ENCODE measurements at places on chromosomes 1 and 21.

DNA sequence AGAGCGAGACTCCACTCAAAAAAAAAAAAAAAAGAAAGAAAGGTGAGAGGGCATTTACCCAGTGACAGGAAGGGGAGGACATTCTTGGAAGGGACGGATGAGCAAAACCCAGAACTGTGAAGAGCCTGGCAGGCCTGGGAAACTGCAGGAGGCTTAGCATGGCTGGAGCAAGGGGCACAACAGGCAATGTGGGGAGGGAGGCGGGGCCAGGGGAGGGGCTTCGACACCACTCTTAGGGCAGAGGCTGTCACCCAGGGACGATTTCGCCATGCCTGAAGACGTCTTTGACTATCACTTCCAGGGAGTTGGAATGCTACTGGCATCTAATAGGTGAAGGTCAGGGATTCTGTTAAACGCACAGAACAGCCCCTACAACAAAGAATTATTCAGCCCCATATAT is 184.0 kb downstream of the HUNK start:
- H3K27ac ChIP-seq: no peak overlapping the region
- H3K4me1 ChIP-seq: no peaks in the 10 kb centered on the region
- DNase-seq: no peak
- no peak overlapping the region for H3K4me3 ChIP-seq

DNA sequence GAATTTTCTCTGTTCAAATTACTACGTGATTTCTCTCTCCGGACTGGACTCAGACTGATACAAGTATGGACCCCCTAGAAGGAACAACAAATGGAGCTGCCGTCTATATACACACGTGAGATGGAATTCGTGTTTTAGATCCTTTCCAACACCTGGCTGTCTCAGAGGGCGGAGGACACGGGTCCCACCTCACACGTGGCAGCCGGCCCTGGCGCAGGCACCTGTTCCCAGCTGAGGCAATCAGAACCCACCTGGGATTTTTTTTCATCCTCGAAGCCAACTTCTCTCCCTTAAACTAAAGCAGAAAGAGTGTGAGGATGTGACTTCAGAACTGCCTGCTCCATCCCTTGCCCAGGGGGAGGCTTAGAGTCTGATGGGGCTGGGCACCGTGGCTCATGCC is 34.1 kb upstream of the SCCPDH start:
- no peaks in the 10 kb centered on the region for H3K36me3 ChIP-seq
- H3K4me1 ChIP-seq: no peaks in the 10 kb centered on the region
- H3K27ac ChIP-seq: no peak overlapping the region
- no peaks in the 10 kb centered on the region for H3K27me3 ChIP-seq
- no peak for DNase-seq
- no peak overlapping the region for H3K4me3 ChIP-seq

DNA sequence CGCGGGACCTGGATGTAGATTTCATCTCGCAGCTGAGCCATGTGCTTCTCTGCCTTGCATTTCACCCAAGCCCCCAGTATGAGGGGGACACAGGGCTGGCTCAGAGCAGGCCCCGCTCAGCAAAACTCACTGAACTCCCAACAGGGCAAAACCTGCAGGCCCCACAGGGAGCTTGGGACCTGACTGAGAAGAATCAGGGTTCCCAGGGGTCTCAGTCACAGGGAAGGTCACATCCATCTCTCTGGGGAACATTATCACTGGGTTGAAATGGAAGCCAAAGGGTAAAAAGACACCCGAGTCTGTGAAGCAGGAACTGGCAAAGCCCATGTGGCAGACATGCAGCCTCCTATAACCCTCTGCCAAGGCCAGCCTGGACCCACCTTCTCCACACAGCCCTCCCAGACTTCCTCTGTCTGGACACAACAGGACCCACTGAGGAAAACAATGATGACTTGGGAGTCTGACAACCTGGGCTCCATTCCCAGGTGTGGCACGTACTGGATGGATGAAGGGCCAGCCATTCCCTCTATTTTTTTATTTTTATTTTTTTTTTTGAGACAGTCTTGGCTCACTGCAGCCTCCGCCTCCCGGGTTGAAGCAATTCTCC is 11.7 kb downstream of the HSPG2 start:
- H3K27ac ChIP-seq: peak overlapping the region; percentile 6
- H3K36me3 ChIP-seq: peaks cover 2% of the 10 kb centered on the region

DNA sequence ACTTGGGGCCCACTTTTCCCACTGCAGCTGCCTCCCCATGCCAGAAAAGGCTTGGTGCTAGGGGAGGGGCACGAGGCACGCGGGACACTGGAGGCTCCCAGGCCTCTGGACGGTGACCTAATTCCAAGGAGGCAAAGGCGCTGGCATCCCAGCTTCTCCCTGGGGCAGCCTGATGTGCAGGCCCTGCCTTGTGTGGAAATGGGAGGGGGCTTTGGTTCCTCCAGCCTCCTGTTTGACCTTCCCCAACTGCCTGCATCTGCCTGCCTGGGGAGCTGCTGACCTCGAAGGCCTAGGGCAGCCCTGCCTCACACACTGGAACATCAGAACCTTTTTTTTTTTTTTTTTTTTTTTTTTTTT is 39.9 kb downstream of the KIAA1614 start:
- DNase-seq: no peak
- no peaks in the 10 kb centered on the region for H3K4me1 ChIP-seq
- H3K36me3 ChIP-seq: peaks cover 3% of the 10 kb centered on the region
- H3K27me3 ChIP-seq: no peaks in the 10 kb centered on the region

- peaks cover 5% of the 10 kb centered on the region for H3K36me3 ChIP-seq
- H3K27me3 ChIP-seq: no peaks in the 10 kb centered on the region
- DNase-seq: no peak
Measured at GRCh38 chr1:35599411-35599810, 26.3 kb downstream of the TFAP2E start.

GRCh38 chr1:231814021-231814420 is 187.4 kb downstream of the DISC1 start:
- H3K36me3 ChIP-seq: no peaks in the 10 kb centered on the region
- no peak for DNase-seq
- H3K4me3 ChIP-seq: no peak overlapping the region
- H3K4me1 ChIP-seq: no peaks in the 10 kb centered on the region
- no peaks in the 10 kb centered on the region for H3K27me3 ChIP-seq
- no peak overlapping the region for H3K27ac ChIP-seq

DNA sequence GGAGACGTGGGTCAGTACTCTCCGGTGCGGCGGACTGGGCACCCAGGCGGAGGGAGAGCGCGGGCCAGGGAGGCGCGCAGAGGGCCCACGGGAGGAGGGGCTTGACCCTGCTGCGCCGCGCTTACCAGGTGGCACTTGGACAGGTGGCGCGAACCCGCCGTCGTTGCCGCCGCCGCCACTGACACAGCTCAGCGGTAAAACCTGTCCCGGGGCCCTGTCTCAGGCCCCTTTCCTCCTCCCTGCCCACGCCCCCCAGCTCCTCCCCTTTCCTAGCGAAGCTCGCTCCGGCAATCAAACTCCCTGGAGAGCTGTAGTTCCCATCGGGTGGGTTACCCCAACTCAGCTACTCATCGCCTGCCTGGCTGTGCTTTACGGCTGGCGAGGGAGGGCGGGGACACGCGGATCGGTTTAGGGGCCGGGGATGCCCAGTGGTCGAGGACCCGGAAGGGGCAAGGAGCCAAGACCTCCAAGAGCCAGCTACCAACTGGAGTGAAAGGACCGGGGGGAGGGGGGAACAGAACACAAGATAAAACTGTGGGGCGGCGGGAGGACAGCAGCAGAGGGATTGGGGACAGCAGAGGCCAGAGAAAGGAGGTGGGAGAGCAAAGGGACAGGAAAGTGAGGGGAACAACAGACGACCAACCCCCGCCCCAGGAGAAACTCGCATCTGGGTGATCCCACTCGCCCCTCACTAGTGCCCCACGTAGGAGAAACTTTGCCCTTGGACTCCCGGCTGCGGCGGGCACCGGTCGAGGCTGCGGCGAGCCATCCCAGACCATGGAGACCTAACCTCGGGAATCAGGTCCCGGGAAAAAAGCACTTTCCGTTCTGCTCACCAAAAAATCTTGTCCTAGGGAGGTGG is 2.9 kb downstream of the GFI1 start:
- H3K36me3 ChIP-seq: no peaks in the 10 kb centered on the region
- H3K4me1 ChIP-seq: no peaks in the 10 kb centered on the region
- no peak overlapping the region for H3K4me3 ChIP-seq
- H3K27ac ChIP-seq: no peak overlapping the region
- H3K27me3 ChIP-seq: peaks cover 88% of the 10 kb centered on the region

DNA sequence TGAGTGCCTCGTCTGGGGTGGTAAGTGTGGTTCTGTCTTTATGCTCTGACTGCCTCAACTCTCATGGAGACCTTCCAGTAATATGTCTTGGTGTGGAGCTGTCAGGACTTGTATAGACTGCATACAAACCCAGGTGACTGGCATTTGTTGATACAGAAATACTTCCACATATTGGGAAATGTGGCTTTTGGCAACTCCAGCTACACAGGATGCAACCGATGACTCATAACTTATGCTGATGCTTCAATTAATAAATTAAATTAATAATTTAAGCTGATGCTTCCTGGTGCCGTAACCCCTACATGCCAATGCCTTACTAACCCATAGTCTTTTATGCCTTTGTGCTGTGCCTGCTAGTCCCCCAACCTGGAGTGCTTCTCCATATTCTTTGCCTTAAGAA is 72.3 kb upstream of the ARTN start:
- peak; percentile 67 for DNase-seq
- H3K4me3 ChIP-seq: no peak overlapping the region
- no peak overlapping the region for H3K27ac ChIP-seq
- no peaks in the 10 kb centered on the region for H3K36me3 ChIP-seq
- peaks cover 18% of the 10 kb centered on the region for H3K4me1 ChIP-seq
- H3K27me3 ChIP-seq: no peaks in the 10 kb centered on the region

- no peak for DNase-seq
- no peaks in the 10 kb centered on the region for H3K27me3 ChIP-seq
- H3K4me3 ChIP-seq: no peak overlapping the region
- H3K27ac ChIP-seq: no peak overlapping the region
Measured at GRCh38 chr1:69413129-69413528, 154.6 kb upstream of the LRRC7 start.

DNA sequence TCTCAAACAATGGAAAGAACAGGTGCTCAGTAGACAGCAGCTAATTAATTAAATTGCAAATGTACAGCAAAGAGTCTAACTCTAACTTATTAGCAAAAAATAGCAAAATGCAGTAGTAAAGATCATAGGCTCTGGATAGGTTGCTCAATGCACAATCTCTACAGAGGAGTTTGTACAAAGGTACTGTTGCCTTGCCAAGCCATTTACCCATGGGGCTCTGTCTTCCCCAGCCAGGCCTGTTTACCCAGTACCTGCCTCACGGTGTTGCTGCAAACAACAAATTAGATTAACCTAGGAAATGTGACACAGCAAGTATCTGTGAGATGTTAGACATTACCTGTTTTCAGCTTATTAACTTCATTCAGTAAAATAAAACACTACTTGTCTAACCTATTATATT is 222.0 kb downstream of the DENND1B start:
- no peaks in the 10 kb centered on the region for H3K36me3 ChIP-seq
- no peaks in the 10 kb centered on the region for H3K27me3 ChIP-seq
- no peak for DNase-seq
- H3K4me1 ChIP-seq: no peaks in the 10 kb centered on the region

- no peak overlapping the region for H3K4me3 ChIP-seq
- no peaks in the 10 kb centered on the region for H3K27me3 ChIP-seq
- H3K4me1 ChIP-seq: no peaks in the 10 kb centered on the region
- peak; percentile 91 for DNase-seq
- no peak overlapping the region for H3K27ac ChIP-seq
- H3K36me3 ChIP-seq: no peaks in the 10 kb centered on the region
Measured at GRCh38 chr1:115062542-115063004, 26.7 kb downstream of the TSPAN2 start.

GRCh38 chr1:151935894-151936602 is 26.7 kb upstream of the THEM4 start:
- H3K27ac ChIP-seq: no peak overlapping the region
- no peaks in the 10 kb centered on the region for H3K36me3 ChIP-seq
- no peak overlapping the region for H3K4me3 ChIP-seq
- DNase-seq: no peak
- peaks cover 2% of the 10 kb centered on the region for H3K4me1 ChIP-seq
- peaks cover 3% of the 10 kb centered on the region for H3K27me3 ChIP-seq

GRCh38 chr1:195275710-195276109 is 1332.5 kb downstream of the KCNT2 start:
- H3K4me3 ChIP-seq: no peak overlapping the region
- no peaks in the 10 kb centered on the region for H3K4me1 ChIP-seq
- no peak for DNase-seq

- DNase-seq: no peak
- no peak overlapping the region for H3K27ac ChIP-seq
- H3K36me3 ChIP-seq: no peaks in the 10 kb centered on the region
- no peaks in the 10 kb centered on the region for H3K27me3 ChIP-seq
- H3K4me1 ChIP-seq: no peaks in the 10 kb centered on the region
- H3K4me3 ChIP-seq: no peak overlapping the region
Measured at GRCh38 chr1:48848035-48848434, 71.3 kb upstream of the BEND5 start.

DNA sequence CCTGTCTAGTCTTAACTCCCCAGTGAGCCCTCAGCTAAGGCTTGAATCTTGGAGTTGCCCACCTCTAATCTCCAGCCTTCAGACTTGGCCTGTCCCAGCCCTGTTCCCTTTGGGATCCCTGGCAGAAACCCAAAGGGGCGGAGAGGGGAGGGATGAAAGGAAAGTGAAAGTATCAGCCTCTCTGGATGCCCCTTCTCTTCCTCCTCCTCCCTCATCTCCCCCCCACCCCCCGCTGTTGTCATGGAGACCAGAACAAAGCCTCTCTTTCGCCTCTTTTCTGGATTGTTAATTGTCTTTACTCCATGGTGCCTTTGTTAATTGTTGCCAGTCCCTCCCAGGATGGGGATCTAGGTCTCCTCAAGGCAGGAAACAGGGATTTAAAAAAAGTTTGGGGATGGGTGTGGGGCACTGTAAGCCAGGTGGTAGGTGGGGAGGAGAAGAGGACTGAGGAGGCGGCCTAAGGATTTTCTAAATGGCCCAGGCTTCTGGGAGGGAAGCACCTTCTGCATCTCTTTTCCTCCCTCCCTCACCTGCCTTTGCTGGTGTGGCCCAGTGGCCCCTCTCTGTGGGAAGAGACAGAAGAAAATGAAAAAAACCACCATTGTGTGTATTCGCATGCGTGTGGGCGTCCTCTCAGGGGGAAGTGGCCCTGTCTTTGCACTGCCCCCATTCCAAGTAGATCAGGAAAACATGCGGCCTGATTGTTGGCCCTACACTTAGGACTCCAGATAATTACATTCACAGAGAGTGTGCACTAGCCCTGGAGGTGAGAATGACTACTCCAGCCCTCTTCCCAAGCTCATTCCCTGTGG is 7.5 kb upstream of the SOX13 start:
- H3K27ac ChIP-seq: no peak overlapping the region
- no peak overlapping the region for H3K4me3 ChIP-seq
- peak; percentile 51 for DNase-seq
- no peaks in the 10 kb centered on the region for H3K4me1 ChIP-seq

- no peaks in the 10 kb centered on the region for H3K36me3 ChIP-seq
- H3K4me3 ChIP-seq: no peak overlapping the region
- no peaks in the 10 kb centered on the region for H3K27me3 ChIP-seq
- H3K4me1 ChIP-seq: peaks cover 8% of the 10 kb centered on the region
- peak; percentile 50 for DNase-seq
- no peak overlapping the region for H3K27ac ChIP-seq
Measured at GRCh38 chr1:15206418-15207030, 40.5 kb upstream of the FHAD1 start.
